ENCODE measurements at places on chromosomes 2 and 18.

GRCh38 chr18:79452190-79452990 lies 56.7 kb downstream of the NFATC1 start:
- DNase-seq, result no peak

GRCh38 chr2:159267921-159268320 lies 18.6 kb downstream of the WDSUB1 start:
- no peak for DNase-seq

- no peak for DNase-seq
These were observed 213.4 kb downstream of the LTBP1 start for GRCh38 chr2:33160191-33160590.

DNA sequence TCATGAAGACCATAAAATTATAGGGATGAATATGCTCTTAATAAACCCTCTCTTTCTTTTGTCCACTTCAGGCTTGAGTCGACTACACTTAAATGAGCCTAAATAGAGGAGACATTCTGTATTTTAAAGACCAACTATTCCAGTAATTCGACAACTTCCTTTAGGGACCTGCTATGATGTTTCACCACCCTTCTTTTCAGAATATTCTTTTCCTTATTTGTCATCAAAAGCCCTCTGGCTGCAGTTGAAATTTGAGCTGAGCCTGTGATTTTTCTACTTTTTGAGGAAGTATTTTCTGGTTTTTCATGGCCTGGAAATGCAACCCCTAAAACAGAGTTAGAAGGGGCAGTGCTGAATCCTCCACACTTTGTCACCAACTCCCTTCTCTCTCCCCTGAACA lies 287.0 kb downstream of the EPHA4 start:
- no peak for DNase-seq

- DNase-seq, result no peak
These were observed 110.4 kb downstream of the MAP2 start for GRCh38 chr2:209534228-209534627.

GRCh38 chr2:220969348-220969747 lies 602.8 kb downstream of the EPHA4 start:
- DNase-seq, result no peak

DNA sequence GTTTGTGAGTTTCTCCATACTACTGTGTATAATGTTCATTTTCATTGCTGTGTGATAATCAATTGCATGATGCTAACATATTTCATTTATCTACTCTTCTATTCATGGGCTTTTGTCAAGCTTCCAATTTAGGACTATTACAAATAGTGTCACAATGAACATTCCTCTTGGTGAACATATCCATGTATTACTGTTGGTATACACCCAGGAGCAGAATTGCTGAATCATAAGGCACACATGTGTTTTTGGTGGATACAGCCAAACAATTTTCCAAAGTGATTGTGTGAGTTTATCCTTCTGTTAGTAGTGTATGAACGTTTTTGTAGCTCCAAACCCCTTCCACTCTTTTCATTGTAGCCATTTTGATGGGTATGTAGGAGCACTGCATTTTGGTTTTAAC lies 101.6 kb upstream of the COPS8 start:
- no peak for DNase-seq

DNA sequence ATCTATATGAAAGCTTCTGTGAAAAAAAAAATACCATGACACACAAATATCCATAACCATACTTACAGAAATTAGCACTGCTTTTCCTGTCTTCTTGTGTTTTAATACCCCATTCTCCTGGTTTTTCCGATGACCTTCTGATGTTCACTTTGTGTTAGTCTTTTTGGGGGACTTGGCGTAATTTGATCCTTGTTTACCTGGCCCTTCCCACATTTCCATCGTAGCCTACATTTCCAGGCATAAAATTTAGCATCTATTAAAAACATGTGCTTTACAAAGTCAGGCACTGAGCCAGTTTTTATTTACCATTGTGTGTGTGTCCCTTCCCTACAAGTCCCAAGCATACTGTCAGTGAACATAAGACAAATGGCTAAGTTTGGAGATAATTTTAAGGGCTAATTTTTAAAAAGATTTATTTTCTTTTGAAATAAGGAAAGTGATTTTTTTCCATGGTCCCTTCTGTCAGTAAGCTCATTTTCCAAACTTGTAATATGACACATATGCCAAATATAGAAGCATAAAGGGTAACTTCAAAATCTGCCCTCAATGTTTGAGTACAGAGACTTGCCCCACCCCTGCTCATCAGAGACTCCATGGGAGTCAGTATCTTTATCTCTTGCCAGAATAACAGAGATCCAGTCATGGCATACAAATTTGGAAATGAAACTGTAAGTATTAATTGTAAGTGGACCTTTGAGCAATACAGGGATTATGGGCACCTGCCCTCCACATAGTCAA lies 27.3 kb downstream of the SESTD1 start:
- no peak for DNase-seq

DNA sequence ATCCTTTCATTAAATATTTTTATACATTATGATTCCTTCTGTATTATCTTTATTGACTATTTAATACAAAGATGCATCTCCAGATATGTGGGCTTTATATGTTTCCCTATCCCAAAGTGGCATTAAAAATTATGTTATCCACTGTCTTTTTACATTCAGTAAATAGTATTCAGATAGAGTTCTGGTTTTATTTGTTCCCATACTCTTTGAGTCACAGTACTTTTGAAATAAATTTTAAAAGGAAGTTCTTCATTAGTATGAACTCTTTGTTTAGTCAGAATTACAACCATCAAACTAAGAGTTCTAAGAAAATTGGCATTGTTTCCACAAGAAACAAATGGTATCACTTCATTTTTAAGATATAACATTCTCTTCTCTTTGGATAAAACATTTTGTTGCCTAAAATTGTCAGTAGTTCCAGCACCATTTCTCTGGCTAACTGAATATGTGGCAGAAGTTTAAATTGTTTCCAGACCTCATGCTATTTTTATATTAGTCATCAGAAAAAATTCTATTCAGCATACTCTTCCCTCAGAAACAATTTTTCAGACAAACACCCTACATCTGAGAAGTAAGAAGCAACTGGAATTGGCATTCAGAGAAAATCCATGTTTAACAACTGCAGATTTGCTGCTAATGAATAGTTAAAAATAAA lies 88.5 kb upstream of the COL5A2 start:
- no peak for DNase-seq

- DNase-seq, result no peak
These were observed 1202.8 kb upstream of the ACVR2A start for GRCh38 chr2:146642066-146642465.

GRCh38 chr2:170669909-170670308 lies 45.2 kb upstream of the SP5 start:
- DNase-seq, result no peak

DNA sequence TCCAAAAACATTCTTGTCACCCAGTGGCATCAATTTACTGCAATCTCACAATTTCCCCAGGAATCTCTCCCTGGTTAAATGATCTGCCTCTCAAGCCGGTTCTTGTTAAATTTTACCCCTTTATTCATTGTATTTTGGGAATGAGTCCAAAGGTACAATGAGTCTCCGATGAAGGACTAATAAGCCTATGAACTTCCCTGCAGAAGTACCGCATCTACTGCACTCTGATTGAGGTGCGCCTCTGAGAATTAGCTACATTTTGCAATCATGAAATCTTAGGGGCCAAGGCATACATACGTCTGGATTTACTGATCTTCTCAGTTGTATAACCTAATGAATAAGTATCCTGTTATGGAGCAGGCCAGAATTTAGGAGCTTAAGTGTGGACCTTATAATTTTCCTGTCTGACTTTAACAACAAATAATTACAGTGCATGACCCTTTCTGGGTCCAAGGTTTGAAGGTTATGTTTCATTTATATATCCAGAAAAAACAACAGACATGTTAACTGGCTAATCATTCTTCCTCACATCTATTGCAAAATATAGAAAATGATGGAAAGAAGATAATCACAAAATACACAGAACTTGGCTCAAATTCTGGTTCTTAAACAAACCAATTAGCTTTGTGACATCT lies 261.8 kb upstream of the NRXN1 start:
- DNase-seq, result no peak

DNA sequence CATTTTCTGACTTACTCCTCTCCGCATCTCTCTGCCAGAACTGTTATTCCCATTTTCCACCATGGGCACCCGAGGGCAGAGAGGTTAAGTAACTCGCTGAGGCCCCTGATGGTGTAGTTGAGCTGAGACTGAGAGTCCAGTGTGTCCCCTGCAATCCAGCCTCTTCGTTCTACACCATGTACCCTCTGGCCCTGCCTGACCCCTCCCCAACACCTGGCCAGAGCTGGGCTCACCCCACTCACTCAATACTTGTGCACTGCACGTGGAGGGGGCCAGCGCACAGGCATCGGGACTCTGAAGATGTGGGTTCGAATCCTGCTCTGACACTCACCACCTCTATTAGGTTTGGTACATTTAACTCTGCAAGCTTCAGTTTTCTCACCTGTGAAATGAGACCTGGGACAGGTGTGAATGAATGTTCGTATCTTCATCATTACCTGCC lies 24.3 kb upstream of the FOSL2 start:
- no peak for DNase-seq

DNA sequence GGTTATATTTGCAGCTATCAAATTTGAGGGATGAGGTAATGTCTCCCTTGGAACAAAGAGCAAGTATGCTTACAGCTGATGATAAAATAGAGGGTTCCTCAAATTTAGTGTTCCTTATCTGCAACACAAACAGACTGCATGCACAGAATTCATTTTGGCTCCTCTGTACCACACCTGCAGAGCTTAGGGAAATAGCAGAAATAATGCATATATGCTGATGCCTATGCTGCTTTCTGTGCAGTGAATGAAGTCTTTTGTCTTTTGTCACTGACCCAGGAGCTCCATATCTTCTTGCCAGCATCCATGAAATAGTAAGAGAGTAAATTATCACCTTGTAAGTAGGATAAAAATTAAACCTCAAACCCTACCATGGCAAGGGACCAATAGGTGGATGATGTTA lies 69.8 kb downstream of the NCKAP1 start:
- no peak for DNase-seq

- DNase-seq, result no peak
These were observed 69.6 kb downstream of the TRAPPC12 start for GRCh38 chr2:3449086-3449485.

Measured in DMS 273 treated with DMSO at 0.1 percent for 48 hours (cell line).